ENCODE measurements at places on chromosomes 7 and 10.

DNA sequence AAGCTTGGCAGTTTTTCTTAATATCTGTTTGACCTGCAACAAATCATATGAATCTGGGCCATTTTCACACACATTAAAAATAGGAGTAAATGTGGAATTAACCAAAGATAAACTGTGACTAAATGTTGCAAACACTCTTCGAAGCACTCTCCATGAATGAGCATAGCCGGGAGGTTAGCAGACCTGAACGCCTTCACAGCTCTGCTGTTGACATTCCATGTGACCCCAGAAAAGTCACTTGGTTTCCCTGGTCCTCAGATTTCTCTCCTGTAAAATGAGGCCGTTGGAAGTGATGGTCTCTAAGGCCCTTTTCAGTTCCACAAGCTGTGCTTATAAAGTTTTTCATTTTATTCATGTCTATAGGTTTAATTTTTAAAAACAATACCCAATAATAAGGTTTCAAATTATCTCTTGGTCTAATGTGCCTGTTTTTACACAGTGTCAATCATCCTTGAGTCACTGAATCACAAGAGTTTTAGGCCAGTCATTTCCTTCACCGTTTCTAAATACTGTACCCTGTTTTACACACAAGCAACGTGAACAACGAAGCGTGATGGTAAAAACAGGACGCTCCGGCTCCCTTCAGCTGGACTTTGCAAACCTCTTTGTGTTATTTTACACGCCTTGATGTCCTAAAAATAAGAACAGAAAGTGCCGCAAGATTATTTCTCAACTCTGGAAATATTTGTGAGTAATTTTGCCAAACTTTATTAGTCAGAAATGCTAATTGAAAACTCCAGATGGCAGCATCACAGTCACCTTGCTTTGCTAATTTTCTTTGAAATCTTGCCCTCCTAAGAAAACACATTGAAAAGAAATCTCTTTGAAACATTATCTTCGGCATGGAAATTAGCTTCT lies 38.6 kb upstream of the MET start:
- DNase-seq = no peak

DNA sequence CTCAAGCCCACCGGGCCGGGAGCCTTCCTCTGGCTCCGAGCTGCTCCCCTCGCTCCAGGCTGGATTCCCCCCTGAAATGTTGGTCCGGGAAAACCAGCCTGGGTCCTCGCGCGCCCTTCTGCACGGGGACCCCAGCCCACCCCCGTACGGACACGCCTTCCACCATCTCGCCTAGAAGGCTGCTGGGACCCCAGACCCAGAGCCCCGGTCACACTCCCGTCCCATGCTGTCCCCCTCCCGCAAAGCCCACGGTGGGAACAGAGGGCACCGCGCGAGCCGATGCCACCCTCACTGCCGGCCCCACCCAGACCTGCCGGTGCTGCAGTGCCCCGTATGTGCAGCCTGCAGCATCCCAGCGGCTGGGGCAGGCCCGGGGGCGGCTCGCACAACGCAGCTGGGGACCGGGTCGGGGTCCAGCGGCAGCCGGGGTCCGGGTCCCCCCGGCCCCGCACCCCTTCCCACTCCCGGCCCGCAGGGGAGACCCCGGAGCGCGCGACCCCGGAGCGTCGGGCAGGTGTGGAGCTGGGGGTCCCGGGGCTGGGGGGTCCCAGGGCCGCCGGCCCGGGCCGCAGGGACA lies 871 bp downstream of the SPOCK2 start:
- DNase-seq = no peak

GRCh38 chr10:24762966-24763623 lies 39.4 kb upstream of the ARHGAP21 start:
- DNase-seq = no peak

GRCh38 chr7:18426564-18427226 lies 68.9 kb upstream of the HDAC9 start:
- DNase-seq = no peak

- DNase-seq = no peak
Measured at GRCh38 chr7:142754681-142755575, 5.7 kb downstream of the PRSS1 start.

DNA sequence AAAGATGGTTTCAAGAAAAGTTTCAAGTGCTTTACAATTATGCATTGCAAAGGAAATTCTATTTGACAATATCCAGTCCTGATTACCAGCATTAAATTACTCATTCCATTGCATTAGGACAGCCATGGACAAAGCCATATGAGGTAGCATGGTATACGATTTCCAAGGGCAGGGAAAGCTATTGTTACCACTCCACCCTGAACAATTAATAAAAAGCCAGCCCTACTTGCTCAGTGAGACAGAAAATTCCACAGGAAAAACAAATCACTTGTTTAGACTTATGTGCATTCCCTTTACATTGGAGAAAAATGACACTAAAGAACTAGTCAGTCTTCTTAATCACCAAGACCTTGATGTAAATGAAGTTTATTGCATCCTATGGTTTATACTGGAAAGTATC lies 5.6 kb downstream of the CD36 start:
- DNase-seq = no peak

GRCh38 chr7:82067628-82068264 lies 297.9 kb upstream of the HGF start:
- no peak for DNase-seq

DNA sequence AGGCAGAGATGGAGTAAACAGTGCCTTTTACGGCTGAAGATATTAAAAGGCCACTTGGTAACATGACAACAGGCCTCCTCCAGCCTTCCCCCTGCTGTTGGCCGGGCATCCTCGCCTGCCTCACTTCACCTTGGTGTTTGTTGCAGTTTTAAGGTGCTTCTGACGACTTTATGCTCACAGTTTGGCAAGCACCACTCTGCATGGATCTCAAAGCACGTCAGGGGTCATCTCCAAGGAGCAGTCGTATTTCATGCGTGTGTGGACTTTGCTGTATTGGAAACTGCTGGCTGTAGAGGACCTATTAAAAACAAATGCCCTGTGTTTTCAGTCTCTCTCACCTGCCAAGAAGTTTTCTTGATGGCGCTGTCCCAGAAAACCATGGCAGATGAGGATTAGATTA lies 483.1 kb downstream of the RPS24 start:
- no peak for DNase-seq

DNA sequence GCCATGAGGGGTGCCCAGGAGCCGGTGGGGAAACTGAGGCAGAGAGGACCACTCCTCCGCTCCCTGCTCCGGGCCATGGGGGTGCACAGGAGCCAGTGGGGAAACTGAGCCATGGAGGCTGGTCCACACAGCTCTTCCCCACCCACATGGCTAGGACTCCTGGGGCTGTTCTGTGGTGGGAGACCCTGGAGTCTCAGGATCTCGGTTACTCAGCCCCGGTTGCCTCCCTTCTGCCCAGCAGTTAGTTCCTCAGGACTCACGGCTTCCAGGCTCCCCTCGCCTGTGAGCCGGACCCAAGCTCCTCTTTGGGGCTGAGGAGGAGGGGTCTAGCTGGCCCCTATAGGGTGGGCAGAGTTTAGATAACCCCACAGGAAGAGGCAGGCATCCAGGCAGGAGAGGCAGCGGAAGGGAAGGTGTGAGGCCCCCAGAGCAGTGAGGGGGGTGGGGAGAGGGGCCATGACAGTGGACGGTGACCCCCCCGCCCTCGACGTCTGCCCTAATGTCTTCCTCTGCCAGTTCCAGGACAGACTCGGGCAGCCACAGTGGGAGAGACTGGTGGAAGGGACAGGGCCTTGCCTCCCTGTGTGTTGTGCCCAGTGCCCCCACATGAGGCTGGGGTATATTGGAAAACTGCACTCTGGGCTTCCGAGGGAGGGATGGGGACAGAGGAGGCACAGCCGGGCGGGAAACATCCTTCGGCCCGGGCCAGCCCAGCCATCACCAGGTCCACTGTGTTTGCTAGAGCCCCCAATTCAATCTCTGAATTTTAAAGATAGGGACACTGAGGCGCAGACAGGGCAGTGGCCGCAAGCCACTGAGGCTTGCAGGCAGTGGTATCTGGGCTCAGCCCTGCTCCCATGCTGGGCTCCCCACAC lies 4.3 kb downstream of the ELFN1 start:
- no peak for DNase-seq

DNA sequence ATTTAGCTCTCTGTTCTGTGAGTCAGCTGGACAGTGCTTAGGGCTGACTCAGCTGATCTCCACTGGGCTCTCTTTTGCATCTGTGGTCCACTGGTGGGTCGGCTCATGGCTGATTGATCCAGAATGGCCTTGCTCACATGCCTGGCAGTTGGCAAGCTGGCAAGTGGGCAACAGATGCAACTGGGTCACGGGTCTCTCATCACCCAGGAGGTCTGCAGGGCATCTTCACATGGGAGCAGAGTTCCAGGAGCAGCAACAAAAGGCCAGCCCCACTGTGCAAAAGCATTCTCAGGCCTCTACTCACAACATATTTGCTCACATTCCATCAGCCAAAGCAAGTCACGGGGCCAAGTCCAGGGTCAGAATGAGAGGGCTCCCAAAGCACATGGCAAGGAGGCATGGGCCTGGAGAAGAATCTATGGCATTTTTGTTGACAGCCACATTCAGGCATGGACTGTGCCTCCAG lies 98.8 kb downstream of the OAT start:
- DNase-seq = no peak

GRCh38 chr7:22865602-22865960 lies 42.9 kb upstream of the TOMM7 start:
- DNase-seq = no peak
